Suppressor macrophage (primary cell): ENCODE measurements at places on chromosomes 5 and 9.

GRCh38 chr5:56409331-56410190 is 176.4 kb upstream of the ANKRD55 start:
- DNase-seq, result peak; percentile 71

DNA sequence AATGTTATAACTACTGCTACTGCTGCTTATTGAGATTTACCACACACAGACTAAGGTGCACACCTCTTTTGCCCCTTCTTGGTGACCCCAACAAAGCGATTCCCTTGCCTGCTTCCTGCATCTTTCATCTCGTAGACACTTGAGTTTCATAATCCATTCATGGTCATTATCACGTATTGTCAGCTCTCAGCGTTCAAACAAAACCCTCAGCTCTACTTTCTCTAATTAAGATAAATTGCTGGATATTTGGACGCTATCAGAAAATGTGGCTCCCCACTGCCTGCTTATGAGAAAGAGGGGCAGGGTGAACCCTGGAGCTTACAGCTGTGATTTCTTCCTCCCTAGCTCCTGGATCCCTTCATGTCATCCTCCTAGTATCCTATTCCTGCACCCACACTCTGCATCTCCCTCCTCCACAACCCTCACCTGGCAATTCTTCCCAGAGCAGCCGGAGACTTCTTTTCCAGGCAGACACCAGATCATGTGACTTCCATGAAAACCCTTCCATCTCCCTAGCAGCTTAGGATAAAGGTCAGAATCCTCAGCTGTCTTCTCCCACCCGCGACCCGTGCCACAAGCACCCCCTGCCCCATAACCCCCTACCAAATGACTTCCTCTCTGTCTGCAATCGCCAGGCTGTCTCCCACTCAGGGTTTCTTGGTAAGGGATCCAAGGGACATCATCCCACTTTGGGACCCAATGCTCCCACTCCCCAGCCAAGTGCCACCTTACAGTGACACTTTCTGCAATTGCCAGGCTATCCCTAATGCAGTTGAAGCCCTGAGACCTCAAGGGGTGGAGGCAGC is 146.5 kb downstream of the NSG2 start:
- no peak for DNase-seq

DNA sequence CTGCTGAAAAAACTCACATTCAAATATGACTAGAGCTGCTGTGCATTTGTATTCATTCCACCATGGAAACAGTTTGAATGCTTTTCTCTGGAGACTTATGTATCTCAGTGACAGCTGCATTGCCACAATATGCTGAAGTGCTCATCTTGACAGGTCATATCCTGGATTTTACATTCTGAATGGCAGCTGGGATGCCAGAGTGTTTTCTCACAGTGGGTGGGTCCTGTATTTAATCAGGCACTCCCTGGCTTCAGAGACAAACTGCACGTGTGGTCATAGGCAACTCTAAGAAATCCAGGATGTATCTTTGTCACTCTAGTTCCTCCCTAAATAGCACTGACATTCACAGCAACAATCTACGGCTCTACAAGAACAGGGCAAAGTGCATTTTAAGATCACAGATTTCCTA is 75.6 kb downstream of the ST8SIA4 start:
- DNase-seq, result peak; percentile 50

DNA sequence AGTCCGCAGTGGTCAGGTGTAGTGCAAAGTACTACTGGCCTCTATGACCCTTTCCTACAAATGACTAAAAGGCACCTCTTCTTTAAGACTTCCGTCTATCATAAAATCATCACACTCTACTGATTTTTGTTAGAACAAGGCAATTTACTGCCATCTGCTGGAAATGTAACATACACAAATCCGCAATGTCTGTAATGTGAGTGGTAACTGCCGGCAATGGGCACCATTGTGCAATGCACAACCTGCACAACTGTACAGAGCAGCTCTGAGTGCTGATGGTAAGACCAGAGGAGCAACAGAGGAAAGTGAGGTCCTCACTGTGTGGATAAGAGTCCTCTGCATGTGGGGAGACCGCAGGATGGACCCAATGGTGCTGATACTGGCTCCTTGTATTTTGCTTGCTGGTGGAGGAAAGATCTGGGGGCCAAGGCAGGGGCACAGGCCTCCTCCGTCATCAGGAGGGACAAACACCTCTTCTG is 103.7 kb downstream of the ATPSCKMT start:
- no peak for DNase-seq

DNA sequence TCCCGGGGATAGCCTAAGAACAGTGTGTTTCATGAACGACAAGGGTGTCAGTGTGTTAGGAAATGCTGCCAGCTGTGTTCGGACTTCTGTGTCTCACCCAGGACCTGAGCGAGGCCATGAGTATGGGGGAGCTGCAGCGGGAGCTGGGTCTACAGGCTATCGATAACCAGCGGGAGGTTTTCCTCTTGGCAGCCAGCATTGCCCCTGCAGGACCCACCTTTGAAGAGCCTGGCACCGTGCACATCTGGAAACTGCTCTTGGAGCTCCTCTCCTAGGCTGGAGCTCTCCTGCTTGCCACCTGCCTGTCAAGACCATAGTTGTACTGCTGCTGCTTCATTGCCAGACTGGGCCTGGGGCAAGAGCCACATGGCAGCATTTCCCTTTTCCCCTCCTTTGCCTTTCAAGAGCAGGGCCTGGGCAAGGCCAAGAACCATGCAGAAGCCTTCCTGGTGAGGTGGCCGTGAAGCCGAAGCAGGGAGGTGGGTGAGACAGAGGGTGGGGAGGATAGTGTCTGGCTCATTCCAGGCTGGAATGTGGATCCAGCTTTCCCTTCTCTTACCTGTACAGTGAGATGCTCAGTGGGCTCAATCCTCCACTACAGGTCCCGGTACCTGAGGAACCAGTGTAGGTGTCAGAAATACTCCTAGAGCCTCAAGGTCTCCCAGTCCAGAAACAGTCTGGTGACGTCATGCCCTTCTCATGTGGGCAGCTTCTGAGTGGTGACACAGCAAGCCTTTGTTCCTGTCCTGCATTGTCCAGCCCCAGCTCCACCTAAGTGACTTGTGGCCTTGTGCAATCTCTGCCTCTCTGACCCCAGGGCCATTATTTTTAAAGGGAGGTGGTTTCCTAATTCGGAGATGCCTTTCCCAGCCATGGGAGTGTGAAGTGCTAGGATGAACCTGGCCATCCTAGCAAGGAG is 6.6 kb downstream of the ARL10 start:
- peak; percentile 70 for DNase-seq

- DNase-seq, result peak; percentile 60
These were observed 69.6 kb upstream of the SLC30A5 start for GRCh38 chr5:69024241-69024651.

- no peak for DNase-seq
These were observed 726.1 kb upstream of the WWC1 start for GRCh38 chr5:167565189-167565954.

DNA sequence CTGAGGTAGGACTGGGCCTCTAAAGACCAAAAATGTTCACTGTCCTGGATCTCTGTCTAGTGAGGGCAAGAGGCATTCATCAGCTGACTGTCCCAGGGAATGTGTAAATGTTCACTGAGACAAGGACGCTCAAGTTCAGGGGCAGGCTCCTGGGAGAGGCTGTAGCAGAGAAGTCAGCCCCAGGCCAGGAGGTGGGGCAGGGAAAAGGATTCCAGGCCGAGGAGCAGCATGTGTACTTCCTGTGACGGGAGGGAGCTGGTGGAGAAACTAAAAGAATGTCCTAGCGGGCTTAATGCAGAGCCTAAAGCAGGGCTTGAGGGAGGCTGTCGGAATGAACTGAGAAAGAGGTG is 205.8 kb downstream of the GABBR2 start:
- no peak for DNase-seq

GRCh38 chr9:137873858-137874362 is 3.7 kb upstream of the CACNA1B start:
- DNase-seq, result no peak

GRCh38 chr5:134437847-134438581 is 26.3 kb upstream of the CDKN2AIPNL start:
- DNase-seq, result no peak

DNA sequence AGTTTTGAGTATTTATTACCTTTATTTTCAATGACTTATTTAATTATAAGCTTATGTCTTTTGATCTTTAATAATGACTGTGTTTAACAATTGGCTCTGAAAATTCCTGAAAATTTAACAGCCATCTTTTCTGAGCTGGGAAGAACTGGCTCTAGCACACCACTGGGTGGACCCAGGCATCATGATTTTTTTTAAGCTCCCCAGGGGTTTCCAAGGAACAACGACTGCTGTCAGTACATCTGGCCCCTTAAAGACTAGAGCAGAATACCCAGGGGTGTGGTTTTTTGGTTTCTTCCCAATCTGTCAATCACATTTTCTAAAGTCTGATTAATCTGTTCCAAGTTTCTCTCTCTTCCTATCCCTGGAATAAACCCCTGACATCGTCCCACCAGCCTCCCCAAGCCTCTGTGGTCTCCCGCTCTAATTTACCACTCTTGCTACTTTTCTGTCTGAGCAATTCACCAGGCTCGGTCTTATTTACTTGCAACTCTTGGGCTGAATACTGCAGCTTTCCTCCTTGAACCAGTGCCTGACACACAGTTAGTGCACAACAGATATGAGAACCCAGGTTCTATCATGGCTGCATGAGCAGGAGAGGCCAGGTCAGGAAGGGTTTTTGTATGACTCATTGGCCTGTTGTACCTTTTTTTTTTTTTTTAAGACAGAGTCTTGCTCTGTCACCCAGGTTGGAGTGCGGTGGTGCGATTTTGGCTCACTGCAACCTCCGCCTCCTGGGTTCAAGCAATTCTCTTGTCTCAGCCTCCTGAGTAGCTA is 321.9 kb downstream of the ZSWIM6 start:
- no peak for DNase-seq

GRCh38 chr9:18811171-18811570 is 221.8 kb downstream of the SAXO1 start:
- DNase-seq, result no peak

DNA sequence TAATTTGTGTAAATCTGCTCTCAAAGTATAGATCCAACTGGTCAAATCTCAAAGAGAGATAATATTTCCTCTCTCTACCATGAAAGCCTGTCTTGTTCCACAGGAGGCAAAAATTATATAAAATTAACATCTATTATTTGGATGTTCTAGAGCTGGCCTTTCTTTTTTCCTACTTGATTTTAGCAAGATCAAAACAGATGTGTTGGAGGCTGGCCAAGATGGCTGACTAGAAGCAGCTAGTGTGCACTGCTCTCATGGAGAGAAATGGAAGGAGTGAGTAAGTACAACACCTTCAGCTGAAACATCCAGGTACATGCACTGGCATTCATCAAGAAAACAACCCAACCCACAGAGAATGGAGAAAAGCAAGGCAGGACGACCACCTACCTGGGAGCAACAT is 298.6 kb upstream of the SLC24A2 start:
- no peak for DNase-seq

DNA sequence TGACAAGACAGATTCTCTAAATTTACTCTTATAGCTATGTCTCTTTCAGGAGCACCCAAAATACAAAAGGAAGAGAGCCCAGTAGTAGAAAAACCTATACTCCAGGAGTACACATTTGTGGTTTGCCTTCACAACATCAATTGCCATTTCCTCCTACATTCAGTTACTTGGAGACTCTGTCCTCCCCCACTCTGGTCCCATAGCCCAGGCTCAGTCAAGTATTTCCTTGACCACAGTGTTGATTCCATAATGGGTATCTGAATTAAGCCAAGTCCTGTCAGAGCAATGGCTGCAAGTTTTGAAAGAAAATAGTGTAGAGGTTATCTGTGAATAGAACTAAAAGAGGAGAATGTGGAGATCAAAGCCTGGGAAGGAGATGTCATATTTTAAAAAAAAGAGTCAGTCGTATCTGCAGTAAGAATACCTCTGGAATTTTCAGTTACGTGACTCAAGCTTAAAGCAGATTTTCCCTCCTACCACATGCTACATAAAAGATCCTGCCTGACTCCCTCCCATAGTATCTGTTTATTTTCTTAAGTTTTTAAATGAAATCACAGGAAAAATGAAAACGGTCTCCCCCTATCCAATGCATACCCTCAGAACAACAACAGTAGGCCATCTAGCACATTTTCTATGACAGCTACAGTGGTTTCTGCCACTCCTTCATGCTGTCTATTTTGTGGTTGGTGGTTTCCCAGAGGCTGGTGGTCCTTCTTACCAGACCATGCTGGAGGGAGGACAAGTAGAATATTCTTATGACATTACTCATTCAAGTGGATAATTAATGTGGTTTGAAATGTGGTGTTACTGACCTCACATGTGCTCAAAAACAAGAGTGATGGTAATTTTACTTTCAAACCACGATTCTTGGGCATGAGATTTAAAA is 249.7 kb upstream of the TMEM161B start:
- no peak for DNase-seq

GRCh38 chr5:6833406-6833805 is 120.2 kb downstream of the TENT4A start:
- DNase-seq, result no peak

- DNase-seq, result no peak
These were observed 8.7 kb upstream of the GABRP start for GRCh38 chr5:170774831-170775230.

DNA sequence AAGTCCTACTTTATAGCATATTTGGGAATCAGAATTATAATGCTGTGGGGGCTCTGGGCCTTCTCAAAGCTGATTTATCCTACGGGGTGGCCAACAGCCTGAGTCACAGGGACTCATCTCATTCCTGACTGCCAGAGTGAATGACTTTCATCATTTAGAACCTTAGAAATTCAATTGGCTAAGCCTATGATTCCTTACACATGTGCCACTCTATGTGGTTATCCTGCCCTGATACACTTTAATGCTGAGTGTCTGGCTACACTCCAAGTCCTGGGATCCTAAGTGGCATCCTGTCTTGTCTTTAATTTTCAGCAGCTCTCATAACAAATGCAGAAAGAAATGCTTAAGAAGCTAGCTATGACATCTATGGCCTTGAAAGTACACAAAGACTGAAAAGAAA is 75.2 kb upstream of the FREM1 start:
- DNase-seq, result no peak

- peak; percentile 22 for DNase-seq
These were observed 564.0 kb downstream of the PSAT1 start for GRCh38 chr9:78860801-78861475.

DNA sequence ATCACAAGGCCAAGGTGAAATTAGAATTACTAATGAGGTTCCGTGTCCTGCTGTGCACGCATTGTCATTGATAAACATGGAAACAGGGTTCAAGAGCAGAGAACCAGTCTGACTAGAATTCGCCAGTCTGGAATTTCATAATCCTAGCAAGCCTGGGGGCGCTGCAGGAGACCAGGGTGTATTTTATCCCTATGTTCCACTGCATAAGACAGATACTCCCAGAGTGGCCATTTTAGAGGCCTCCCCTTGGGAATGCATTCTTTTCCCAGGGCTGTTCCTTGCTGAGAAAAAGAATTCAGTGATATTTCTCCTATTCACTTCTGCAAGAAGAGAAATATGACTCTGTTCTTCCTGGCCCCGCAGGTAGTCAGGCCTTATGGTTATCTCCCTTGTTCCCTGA is 1387.7 kb downstream of the MAT2B start:
- DNase-seq, result no peak

- DNase-seq, result no peak
These were observed 268.4 kb downstream of the ELAVL2 start for GRCh38 chr9:23557689-23558088.

- no peak for DNase-seq
These were observed 181.5 kb downstream of the SLIT3 start for GRCh38 chr5:169119288-169120048.

GRCh38 chr9:93575796-93576257 is 557 bp upstream of the PHF2 start:
- peak; percentile 77 for DNase-seq

- no peak for DNase-seq
These were observed 50.2 kb upstream of the ZBTB43 start for GRCh38 chr9:126754436-126755316.

GRCh38 chr9:138025417-138025816 is 147.8 kb downstream of the CACNA1B start:
- no peak for DNase-seq
